ENCODE measurements at places on chromosomes 5 and 9.

- no peak for DNase-seq
These were observed 14.1 kb downstream of the KCNT1 start for GRCh38 chr9:135716045-135716444.

DNA sequence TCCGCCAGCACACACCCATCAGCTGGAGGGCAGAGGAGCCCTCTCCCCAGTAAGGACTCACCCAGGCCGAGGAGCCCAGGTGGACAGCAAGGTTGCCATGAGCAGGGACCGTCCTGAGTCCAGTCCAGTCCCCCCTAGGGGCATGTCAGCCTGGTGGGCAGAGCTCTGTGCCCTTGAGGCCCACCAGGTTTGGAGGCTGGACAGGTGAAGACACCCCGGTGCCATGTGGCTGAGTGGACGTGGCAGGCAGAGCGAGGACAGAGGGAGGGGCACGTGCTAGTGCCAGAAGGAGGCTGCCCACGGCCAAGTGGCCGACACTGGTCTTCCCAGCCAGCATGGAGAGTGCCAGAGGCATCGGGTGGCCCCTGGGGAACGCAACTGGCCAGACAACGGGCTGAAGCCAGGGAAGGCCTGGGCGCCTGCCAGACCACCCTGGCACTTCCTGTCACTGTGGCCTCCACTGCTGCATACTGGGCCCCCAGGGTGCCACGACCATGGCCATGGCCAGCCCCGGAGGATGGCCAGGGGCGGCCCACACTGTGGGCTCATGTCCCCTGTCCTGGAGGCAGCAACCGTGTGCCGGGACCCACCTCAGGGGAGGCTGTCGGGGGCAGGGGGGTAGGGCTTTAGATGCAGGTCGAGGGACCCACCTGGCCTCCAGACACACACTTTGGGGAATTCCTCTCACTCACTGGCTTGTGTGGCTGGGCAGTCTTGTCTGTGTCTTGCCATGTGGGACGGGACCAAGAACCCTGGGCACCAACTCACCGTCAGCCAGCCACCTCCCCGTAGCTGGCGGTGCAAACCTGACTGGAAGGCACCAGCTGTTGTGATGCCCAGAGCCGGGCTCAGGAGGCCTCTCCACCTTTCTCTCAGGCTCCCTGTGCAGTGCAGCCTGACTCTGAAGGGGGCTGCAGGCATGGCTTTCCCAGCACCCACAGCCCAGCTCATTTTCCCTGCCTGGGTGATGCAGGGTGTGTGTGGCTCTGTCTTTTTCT is 42.3 kb upstream of the LPCAT1 start:
- no peak for DNase-seq

DNA sequence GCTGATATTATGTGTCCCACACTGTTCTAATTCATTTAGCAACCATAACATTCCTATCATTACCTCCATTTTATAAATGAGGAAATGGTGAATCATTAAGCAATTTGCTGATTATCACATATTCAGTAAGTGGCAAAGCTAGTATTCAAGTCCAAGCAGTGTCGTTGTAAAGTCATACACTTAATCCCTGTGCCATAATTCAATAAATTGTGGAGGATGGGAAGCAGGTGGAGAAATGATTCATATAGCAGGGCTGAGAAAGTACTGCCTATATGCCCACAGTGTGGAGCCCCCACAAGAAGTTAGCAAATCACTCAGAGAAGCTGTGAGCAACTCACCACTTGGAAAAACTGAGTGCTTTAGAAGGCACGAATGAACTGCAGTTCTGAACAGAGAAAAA is 691.0 kb downstream of the PTPRD start:
- no peak for DNase-seq

- no peak for DNase-seq
These were observed 2.6 kb upstream of the TNFAIP8 start for GRCh38 chr5:119353213-119353612.

- DNase-seq = no peak
These were observed 686.1 kb upstream of the CHD1 start for GRCh38 chr5:99614888-99615287.

DNA sequence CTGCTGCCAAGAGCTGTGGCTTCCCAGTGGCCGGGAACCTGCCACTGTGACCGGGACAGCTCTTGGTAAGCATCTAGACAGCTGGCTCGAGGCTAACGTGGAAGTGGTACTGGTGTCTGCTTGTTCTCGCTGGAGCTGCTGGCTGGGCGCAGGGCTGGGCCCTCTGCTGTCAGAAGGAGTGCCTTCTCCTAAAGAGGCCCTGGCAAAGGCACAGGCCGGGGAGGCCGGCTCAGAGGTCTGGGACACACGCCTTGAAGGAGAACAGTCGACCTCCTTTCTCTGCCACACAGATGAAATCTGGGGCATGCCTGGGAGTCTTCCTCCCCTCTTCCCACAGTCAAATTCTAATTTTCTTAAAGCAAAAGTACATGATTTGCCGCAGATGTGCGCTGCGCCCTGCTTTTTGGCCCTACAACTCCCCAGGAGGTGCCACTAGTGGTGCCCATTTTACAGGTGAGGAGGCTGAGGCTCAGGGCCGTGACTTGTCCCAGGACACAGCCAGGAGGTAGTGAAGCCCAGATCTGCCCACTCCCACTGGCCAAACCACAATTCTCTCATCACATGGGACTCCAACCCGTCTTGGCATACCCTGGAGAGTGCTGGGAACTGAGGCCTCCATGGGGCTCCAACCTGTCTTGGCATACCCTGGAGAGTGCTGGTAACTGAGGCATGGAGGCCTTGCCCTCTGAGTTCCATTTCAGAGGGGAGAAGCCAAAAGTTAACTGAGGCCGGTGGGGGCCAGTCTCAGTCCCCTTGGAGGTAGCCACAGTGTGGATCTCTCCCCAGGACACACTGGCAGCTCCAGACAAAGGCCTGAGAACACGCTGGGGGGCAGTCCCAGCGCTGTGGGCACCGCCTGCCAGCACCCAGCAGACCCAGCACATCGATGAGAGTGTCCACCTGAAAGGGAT is 12.0 kb upstream of the RXRA start:
- no peak for DNase-seq

GRCh38 chr5:68110264-68110663 is 105.3 kb upstream of the PIK3R1 start:
- DNase-seq = no peak

DNA sequence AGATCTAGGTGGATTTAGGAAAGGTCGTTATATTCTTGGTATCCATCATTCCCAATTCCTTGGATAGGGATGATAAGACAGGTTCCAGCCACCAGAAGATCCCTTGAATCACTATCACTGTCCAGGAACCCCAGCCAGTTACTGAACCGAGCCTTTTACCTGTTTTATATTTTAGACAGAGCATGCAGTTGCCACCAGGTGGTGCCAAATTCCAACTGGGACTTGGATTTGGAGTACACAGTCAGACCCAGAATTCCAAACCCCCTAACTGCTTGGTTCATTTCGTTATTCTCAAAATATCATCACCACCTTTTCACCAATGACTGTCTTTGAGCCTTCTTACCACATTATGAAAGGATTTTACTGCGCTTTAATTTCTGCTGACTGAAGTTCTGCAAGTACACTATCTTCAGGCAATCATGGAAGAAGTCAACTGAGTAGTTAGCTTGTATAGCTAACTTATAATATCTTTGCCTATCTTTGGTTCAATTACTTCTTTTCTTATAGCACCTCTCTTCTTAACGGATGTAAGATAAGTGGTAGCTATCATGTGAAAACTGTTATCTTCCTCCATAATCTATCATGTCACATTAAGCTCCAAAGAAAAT is 191.8 kb downstream of the PRR16 start:
- DNase-seq = peak; percentile 44

DNA sequence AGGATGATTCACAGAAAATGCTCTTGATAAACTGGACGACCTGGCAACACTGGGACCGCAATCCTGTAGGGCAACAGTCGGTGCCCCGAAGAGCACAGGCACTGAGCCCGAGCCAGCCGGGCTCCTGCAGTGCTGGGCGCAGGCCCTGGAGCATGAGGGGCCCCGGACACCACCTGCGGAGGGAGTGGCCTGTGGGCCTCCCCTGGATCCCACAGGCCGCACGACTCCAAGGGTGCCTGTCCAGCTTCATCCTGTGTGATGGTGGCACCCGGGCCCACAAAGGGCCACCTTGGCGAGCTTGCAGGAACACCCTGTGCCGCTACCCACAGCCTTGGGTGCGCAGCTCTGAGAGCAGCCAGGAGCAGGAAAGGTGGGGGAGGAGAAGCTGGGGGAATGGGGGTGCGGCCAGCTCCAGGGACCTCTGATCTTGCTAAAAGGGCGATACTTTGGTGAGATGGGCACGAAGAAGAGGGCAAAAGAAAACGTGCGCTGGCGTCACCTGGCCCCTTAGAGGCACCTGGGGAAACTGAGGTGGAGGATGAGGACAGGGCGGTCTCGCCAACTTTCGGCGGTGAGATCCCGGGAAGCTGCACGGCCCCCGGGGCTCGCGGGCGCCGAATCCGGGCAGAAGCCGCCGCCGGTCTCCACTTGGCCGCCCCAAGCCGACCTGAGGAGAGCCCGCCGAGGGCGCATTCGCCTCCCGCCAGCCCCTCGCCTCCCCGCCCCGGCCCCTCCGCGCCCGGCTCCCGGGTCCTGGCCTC is 722 bp downstream of the TBC1D9B start:
- DNase-seq = peak; percentile 41

GRCh38 chr5:139150367-139150999 is 47.7 kb downstream of the SIL1 start:
- no peak for DNase-seq

GRCh38 chr9:113589407-113589806 is 125.9 kb downstream of the RGS3 start:
- no peak for DNase-seq

- DNase-seq = no peak
These were observed 102.0 kb upstream of the BOD1 start for GRCh38 chr5:173718469-173718868.

GRCh38 chr5:125056671-125057485 is 310.4 kb upstream of the ZNF608 start:
- no peak for DNase-seq

GRCh38 chr9:124267271-124267807 is 9.6 kb downstream of the NEK6 start:
- DNase-seq = peak; percentile 52

DNA sequence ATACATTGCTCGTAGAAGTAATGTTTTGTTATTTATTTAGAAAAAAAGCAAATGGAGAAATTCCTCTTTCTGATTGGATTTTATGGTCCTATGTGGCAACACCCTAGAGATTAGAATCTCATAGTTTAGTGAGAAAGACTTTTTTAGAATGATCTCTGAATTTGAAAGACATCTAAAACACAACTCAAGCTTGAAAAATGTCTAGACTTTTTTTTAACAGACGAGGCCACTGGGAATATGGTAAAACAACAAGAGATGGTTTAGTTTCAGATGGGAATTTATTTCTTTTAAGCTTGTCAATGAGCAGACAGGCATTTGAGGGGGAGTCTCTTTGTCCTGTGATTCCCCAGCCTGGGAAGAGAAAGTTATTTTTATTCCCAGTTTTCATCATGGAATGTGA is 122.1 kb downstream of the NTRK2 start:
- DNase-seq = no peak

DNA sequence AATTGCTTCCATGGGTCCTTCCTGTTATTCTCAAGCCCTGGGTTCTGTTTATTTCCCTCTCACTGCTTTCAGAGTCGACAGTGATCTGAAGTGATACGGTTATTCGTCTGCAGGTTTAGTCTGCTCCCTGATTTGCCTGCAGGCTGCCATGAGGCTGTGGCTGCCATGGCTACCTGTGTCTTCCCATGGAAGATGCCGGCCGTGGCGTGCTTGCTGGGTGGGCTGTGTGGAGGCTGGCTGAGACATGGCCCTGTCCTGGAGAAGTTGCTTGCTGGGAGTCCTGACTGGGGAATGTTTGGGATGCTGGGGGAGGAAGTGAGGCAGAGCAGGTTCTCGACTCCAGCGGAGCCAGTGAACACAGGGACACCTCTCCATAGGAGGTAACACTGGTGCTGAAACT is 104.1 kb upstream of the TBC1D2 start:
- DNase-seq = no peak

GRCh38 chr5:74174366-74174765 is 466.2 kb downstream of the ENC1 start:
- DNase-seq = no peak

GRCh38 chr5:38846379-38847011 is 683 bp downstream of the OSMR start:
- no peak for DNase-seq

DNA sequence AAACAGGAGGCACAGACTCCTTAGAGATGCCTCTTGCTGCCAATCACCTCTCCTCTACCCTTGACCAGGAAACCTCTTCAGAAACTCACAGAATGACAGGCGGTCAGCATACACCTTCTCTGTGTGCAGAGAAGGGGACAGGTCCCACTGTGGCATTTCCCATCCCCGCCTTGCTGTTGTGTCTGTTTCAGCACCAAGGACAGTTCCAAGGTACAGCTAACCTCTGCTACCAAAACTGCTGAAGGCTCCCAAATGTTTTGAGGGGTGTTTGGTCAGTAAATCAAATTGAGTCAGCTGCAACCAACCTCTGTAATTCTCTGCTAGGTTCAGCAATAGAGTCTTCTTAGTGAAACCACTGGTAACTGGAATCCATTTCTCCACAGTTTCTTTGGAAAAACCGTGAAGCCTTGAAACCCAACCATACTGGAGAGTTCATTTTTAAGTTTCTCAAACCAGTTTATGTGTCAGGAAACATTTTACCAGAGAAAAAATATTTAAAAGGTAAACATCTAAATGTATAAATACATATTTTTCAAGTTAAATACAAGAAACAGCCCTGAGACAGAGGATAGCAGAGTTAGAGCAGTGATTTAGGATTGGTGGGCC is 122.0 kb downstream of the DRD1 start:
- DNase-seq = no peak

DNA sequence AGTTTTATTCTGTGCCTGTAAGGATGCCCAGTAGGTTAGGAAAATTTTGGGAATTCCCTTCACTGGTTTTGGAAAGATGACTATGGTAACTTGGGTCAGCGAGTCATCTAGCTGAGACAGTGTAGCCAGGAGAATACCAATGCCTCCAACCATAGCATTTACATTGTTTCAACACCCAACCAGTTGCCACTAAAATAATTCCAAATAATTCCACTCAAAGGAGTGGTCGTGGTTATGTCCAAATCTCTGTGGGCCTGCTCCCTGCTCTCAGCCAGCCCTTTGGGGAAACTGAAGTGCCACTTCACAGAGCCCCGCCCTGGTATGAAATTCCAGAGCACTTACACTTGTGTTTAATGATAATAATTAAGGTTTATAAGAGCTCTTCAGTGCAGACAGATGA is 310.5 kb downstream of the PLK2 start:
- no peak for DNase-seq

DNA sequence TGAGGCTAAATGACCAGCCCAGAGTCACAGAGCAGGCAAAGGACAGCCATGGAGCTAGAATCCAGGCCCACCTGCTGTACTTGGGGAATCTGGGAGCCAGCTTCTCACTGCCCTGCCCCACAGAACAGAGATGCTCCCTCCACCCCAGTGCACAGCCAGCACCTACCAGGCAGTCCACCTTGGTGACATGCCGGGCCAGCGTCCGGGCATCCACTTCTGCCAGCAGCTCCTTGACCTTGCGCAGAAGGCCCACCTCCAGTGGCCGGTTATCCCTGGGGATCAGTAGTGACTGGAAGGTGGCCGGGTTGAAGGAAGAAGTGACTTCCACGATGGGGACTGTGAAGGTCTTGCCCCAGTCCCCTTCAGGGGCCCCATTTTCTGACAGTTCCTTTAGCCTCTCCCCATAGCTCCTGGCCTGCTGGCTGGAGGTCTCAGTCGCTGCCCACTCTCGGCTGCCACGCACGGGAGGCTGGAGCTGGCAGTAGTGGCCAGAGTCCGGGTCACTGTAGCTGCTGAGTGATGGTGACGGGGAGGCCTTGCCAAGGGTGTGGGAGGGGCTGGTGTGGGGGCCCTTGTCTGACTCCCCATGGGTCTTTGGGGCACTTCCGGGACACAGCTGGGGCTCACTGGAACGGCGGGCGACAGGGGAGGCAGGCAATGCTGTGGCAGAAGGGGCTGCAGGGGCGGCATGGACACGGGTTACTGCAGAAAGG is 9.5 kb upstream of the TOR2A start:
- DNase-seq = no peak

Measured in head of caudate nucleus (tissue), 42 donors.